ENCODE measurements at places on chromosomes 7 and 10. TPM values are rescaled to one million over a fixed set of nuclear protein-coding genes. Genes with fewer than 3 reads are reported as not detected.

DNA sequence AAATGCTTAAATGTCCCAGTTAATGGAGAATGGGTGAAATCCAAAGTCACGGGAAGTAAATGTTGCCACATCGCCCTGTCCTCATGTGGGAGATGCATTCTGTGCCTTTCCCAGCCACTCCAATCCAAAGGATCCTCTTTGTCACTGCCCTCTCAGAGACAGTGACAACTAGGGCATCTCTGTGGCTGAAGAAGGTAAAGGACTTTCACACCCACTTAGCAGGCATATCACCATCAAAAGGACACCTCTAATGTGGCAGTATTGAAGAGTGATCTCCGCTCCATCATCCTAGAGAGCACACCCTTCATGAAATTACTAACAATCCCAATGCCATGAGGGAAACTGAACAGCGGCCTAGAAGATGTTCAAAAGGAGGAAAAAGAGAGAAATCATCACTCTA is 13.6 kb downstream of the ATXN7L1 start:
- no peak for DNase-seq

DNA sequence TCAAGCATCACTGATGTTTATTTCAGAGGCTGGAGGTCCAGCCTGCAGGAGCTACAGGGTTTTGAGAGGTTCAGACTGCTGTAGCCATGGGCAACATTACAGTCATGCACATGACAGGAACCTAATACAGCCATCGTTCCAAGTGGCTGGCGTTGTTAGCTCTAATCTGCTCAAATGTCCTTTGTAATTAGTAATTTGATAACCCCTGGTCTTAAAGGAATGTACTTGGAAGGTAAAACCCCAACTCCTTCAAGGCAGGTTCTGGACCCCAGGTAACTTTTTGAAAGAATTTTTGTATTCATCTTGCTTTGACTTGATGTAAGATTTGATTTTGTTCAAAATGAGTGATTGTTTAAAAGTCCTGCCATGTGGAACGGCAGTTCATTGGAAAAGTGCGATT is 34.7 kb upstream of the FOXI2 start:
- no peak for DNase-seq

DNA sequence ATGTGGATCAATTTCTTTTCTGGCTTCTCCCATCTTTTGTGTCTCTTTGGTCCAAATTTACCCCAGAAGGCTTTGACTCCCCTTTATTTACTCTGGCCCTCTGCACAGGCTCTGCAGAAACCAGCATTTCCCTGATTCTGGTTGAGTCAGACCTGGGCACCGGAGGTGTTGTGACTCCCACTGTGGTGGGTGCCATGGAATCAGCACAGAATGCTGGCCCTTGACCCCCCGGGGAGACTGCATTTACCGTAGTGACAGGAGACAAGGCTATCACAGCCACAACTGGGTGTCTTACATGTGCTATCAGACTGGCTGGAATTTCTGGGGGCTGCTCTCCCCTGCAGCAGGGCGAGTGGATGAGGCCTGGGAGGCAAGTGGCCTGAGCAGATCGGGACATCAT is 37.6 kb downstream of the PLXDC2 start:
- DNase-seq = no peak

The PTF1A gene
- not detected for total RNA-seq

GRCh38 chr10:11880151-11881029 is 57.2 kb downstream of the PROSER2 start:
- DNase-seq = no peak

- DNase-seq = no peak
Measured at GRCh38 chr7:115040495-115040894, 118.6 kb downstream of the MDFIC start.

The SCD gene
- 35.2 TPM for total RNA-seq

DNA sequence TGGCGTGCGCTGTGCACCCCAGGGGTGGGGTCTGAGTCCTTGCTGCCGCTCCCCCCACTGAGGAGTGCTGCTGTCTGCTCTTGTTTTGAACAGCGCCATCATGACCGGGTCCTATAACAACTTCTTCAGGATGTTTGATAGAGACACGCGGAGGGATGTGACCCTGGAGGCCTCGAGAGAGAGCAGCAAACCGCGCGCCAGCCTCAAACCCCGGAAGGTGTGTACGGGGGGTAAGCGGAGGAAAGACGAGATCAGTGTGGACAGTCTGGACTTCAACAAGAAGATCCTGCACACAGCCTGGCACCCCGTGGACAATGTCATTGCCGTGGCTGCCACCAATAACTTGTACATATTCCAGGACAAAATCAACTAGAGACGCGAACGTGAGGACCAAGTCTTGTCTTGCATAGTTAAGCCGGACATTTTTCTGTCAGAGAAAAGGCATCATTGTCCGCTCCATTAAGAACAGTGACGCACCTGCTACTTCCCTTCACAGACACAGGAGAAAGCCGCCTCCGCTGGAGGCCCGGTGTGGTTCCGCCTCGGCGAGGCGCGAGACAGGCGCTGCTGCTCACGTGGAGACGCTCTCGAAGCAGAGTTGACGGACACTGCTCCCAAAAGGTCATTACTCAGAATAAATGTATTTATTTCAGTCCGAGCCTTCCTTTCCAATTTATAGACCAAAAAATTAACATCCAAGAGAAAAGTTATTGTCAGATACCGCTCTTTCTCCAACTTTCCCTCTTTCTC is 26.0 kb downstream of the BNIP3 start:
- DNase-seq = no peak

- no peak for DNase-seq
Measured at GRCh38 chr7:22140578-22140977, 194.9 kb upstream of the CDCA7L start.

The PHYHIPL gene
- 0.85 TPM for total RNA-seq

GRCh38 chr10:45581216-45581549 is 91.4 kb downstream of the ZFAND4 start:
- no peak for DNase-seq

- no peak for DNase-seq
Measured at GRCh38 chr10:106680061-106680460, 484.4 kb downstream of the SORCS1 start.

GRCh38 chr10:19816411-19817230 is at the start of gene PLXDC2:
TSS of gene PLXDC2 (plus strand) at chr10:19816432.
- DNase-seq = no peak

- no peak for DNase-seq
Measured at GRCh38 chr10:114720685-114721278, 62.7 kb upstream of the ABLIM1 start.

DNA sequence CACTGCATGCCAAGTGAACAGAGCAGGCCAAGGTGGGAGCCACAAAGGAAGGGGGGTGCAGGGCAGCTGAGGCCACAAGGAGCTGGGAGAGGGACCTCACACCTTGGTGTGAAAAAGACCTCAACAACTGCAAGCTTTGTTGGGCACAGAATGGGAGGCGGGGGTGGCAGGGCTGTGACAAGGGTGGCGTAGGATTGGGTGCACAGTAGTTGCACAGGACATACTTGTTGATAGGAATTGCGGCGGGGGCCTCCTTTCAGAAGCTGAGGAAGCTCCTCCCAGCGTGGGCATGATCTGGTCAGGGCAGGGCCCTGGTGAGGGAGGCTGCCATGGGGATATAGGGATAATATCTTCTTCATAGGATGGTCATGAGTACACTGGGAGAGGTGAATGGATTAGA is 25.8 kb downstream of the POLL start:
- no peak for DNase-seq

DNA sequence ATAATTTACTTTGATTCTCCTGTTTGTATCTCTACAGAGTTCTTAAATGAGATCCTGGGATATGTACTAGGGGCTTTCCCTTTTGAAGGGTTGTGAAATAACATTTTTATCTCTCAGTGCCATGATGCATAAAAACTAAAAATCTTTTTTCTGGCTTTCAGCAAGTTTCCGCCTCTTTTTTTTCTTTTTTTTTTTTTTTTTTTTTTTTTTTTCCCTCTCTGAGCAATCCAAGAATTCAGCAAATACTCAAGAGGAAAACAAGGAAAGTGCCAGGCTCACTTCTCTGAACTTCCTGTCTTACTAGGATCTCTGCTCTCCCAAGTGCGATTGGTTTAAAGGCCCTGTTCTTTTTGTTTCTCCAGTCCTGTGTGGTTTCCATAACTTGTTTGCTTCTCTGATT is 79.9 kb downstream of the HYCC1 start:
- DNase-seq = no peak

All from urinary bladder (tissue), 4 donors.